ENCODE measurements at places on chromosomes 3 and 15.

DNA sequence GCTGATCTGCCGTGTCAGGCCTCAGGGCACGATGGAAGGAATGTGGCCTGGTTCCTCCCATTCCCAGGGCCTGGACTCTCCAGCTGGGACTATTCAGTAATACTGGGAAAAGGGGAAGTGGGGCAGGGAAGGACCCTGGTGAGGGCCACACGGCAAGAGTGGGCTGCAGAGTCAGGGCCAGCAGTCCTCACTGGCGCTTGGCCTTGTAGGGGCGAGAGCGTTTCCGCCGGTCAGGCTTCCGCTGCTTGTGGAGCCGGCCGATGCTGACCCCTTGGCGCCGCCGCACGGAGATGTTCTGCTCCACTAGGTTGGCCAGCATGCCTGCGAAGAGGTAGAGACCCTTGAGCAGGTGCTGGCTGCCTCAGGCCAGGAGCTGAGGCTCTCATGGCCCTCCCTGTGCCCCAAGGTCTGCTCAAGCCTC lies 42.8 kb downstream of the SEMA3G start:
- no peak for DNase-seq

GRCh38 chr3:16547561-16548357 lies 34.3 kb upstream of the RFTN1 start:
- no peak for DNase-seq

DNA sequence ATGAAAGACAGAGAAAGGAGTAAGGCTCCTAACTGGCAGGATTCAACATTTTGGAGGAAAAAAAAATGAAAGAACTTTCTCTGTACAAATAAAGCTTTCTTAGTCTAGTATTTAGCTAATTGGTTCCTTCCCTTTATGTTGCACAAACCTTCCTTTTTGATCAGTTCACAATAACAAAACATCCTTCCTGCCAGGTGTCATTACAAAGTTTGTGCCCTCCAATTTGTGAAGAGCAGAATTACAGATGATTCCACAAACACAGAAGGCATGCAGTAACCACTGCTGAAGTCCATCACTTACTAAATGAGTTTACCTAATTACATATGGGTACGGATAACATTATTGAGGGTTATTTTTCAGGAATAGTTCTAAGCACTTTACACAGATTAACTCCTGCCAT lies 179.9 kb downstream of the FMN1 start:
- no peak for DNase-seq

DNA sequence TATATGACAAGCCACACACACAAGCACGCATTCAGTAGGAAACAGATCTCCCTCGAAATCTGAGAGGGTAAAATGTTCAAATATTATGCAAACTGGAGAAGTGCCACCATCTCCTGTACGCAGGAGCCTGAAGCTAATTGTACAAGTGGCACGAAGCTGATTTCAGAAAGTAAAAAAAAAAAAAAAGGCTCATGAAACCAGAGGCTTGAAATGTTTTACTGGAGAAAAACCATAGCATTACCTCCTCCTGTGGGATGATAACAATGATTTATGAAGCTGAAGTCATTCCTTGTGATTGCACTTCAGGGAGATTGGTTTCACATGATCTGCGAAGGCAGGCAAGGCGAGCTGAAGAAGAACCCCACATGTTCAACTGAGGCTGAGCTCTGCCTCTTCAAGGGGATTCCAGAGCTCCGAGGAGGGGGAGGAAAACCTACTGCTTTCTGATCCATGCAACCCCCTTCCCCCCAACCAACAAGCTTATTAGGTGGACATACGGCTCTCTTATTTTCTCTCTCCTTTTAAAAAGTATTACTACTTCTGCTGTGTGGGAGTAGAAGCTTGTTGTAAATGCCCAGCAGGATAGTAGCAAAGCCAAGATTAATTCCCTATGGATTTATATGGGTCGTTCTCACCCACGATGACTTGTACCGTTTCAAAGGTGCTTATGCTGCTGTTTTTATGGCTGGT lies 101.1 kb downstream of the GREM1 start:
- no peak for DNase-seq

DNA sequence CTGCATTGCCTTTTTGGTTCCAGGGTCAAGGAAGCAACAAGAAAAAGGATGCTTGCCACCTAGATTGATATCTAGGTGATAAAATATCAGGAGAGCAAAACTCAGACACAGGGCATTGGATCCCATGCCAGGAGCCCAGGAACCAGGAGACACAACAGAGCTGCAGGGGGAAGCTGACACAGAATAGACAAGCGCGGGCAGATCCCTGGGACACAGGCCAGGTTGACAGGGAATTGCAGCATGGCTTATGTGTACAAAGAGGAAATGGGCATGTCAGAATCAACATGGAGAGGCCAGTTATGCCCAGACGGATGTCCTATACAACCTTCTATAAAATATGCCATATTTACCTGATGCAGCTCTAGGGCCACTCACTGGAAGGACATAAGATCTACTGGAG lies 84.2 kb downstream of the SEMA6D start:
- no peak for DNase-seq

GRCh38 chr3:177752831-177753230 lies 555.5 kb upstream of the TBL1XR1 start:
- DNase-seq = no peak

- DNase-seq = no peak
Observed at GRCh38 chr3:171328419-171329082, 131.7 kb downstream of the TNIK start.

DNA sequence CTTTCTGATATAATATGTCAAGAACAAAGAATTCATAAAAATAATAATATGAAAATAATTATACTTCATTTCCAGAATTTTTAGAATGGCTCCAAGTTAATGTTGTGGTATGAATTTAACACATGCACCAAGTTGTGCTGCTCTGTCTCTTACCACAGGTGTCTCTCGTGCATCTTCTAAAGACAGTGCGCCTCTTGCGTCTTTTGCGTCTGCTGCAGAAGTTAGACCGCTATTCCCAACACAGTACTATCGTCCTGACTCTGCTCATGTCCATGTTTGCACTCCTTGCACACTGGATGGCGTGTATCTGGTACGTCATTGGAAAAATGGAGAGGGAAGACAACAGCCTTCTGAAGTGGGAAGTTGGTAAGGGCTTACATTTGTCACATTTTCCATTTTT lies 246.6 kb downstream of the KCNH8 start:
- no peak for DNase-seq

DNA sequence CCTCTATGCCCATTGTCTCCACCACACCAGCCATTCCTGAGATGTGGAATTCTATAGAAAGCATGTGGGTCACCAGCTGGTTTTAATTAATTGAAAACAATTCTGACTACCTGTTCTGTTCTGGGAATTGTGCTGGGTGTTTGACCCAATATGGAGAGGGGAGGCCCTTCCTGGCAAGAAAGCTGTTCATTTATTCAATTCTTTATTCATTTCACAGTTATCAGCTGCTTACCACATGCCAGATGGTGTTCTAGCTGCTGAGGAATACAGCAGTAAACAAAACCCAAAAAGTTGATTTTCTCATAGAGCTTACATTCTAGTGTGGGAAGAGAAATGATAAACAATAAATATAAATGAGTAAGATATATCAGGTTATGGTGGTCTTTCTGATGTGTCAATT lies 296.1 kb upstream of the RASGRP1 start:
- DNase-seq = no peak

GRCh38 chr3:171862993-171863521 lies 19.9 kb downstream of the TMEM212 start:
- no peak for DNase-seq

DNA sequence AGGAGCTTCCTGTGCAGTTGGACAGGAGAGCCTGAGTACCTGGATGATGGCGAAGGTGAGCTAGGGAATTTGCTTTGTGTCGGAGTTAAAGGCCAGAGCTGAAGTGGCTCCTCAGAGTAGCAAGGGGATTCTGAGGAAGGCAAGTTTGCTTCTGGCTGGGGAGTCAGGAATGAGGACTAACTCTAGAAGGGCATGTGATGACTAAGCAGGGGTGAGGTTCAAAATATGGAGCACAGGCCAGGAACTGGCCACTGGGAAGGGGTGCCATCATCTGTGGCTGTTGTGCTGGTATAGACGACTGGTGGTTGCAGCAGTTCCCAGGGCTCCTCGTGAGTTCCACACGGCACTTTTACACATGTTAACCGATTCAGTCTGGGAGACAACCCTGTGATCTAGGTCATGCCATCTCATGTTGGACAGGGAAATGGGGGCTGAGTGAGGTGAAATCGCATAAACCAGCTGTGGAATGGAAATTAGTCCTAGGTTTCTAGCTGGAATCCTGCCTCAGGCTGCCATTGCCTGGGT lies 100.8 kb downstream of the EEFSEC start:
- no peak for DNase-seq

DNA sequence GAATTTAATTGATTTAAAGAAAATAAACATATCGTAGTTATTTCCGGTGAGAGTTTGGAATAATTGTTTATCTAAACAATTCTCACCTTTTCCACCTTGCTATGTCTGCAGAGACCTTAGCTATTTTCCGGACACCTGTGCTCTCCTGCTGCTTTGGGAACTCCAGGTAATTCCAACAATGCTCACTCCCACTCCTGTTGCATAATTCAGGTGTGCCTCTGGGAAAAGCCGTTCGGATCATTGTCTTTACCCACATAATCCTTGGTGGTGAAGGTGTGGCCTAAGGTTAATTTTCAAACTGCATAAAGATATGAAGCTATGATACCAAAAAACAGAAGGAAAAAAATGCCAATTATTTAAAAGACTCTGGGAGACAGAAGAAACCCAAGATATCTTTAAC lies 59.4 kb downstream of the LDHAL6B start:
- DNase-seq = no peak
